ENCODE measurements at places on chromosomes 12 and 14.

DNA sequence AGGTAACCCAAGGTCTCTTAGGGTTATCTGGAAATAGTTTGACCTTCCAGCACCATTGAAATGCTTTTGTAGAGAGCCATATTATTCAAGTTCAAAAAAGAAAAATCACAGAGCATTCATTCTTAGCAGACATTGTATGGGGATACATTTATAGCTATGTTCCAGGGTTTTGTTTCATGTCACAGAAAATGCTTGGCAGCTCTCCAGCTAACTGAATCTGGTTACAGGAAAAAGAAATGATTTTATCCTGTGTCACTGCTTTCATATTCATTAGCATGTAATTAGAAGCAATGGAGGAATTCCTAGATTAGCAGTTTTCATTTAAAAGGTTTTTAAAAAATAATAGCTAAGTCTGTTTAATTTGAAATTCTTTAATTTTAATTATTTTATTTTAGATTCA is 78.9 kb downstream of the SNAPC1 start:
- DNase-seq = no peak

- DNase-seq = no peak
Observed at GRCh38 chr12:2373307-2373706, 320.5 kb downstream of the CACNA1C start.

DNA sequence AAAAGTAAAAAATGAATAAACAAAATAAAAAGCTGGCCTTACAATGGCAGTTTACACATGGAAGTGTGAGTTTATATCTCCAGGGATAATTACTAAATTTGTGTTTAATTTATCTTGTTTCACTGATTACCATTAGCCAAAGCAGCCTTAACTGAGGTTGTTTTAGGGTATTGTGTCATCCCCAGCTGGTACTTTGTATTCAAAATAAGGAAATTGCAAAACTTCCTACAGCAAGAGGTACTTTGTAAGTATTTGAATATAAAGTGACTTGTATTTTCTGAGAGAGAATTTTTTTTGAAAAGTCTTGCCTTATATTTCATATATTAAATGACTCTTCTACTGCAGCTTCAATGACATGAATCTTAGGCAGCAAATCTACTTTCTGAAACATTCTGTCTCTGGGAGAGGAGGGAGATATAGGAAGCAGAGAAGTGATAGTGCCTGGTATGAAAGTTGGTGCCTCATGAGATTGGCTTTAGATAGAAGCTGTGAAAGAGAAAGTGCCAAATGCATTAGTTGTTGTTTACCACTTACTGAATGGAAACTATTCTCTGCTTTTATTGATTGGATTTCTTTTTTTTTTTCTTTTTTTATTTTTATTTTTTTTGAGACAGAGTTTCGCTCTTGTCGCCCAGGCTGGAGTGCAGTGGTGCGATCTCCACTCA is 6.7 kb downstream of the FNTB start:
- DNase-seq = no peak

DNA sequence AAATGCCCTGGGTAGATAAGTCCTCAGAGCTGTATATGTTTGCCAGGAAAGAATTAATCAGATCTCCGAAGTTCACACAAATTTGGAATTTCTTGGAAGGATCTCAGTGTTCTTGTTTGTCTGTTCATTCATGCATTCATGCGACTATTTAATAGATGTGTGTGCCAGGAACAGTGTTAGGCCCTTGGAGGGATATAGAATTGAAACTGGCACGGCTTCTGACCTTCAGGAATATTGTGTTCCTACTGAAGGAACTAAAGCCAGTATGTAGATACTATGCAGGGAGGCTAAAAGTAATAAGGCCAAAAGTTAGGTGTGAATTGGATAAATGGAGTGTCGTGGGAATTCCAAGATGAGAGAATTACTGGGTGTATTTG is 166.0 kb upstream of the NOS1 start:
- no peak for DNase-seq

DNA sequence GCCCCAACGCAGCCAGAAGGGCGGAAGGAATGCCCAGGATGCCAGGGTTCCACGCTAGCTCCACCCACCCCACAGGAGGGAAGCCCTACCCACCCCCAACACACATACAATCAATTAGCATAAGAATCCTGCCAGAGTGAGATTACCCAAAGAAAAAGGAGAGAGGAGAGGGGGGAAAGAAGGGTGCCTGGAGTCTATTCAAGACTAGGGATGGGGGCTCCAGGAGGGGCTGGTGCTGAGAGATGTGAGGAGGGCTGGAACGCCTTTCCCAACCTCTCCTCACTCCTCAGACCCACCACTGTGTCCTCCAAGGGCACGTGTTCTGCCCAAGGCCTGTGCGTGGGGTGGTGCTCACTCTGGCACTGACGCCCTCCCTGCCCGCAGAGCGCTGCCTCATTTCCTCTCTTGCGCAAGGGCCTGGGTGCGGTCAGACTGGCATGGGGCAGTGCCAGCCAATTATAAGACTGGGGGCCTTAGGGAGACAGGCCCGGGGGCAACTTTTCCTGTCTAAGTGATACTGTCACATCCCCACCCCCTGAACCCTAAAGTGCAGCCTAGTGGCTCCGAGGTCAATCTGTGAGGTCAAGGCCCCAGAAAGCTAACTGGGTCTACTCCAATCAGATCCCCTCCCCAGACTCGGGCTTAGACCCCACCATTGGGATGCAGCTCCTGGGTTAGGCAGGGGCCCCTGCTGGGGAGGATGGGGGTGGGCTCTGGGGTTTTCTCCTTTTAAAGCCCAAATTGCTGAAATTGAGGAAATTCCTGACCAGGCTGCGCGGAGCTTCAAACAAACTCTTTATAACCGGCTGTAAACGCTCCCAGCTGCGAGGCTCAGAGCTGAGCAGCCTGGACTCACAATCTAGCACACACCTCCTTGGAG is 10.2 kb upstream of the ITGB7 start:
- DNase-seq = peak; percentile 85

DNA sequence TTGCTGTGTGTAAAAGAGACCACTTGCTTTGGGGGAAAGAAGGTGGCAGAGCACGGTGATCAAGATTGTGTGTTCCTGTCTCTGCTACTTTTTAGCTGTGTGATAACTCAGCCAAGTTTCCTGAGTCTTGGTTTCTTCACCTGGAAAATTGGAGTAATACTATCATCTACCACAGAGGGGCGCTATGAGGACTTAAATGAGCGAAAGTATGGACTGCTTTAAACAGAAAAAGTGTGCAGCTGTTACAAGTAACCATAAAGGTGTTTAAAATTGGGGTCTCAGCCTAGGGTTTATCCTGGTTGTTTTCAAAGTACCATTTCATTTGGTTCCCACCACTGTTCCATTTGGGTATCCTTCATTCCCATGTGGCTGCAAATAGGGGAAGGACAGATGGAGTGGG is 65.9 kb upstream of the WSCD2 start:
- DNase-seq = no peak

- no peak for DNase-seq
Observed at GRCh38 chr14:37695866-37696265, 100.4 kb downstream of the TTC6 start.

Data from cardiac septum (tissue), 1 donor.